HFFc6 (cell line): ENCODE measurements at places on chromosomes 1 and 21. TPM values are rescaled to one million over a fixed set of nuclear protein-coding genes. Genes with fewer than 3 reads are reported as not detected.

TNFRSF8 gene
- 0.07 TPM in 1 of 3 replicates, not detected in the others for total RNA-seq

PROK1 gene
- not detected in 3 replicates for total RNA-seq

DNA sequence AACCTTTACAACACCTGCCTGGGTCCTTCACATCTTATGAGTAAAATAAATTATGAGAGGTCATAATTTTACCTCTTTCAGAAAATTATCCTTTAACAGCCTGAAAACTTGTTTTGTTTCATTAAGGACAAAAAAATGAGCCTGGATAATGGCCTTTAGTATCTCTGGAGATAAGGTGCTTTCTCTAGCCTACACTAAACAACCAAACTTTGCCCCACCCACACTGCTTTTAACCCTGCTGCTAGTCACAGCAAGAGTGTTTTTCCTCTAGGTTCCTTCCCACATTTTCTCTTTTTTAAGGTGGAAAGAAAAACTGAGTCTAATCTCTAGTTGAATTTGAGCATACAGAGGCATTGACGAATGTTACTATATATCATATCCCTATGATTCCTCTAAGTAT, 101.7 kb upstream of the KRTAP19-8 start:
- no peak overlapping the region for H3K4me3 ChIP-seq
- no peak for DNase-seq
- H3K27ac ChIP-seq = no peak overlapping the region
- no peaks in the 10 kb centered on the region for H3K27me3 ChIP-seq

DNA sequence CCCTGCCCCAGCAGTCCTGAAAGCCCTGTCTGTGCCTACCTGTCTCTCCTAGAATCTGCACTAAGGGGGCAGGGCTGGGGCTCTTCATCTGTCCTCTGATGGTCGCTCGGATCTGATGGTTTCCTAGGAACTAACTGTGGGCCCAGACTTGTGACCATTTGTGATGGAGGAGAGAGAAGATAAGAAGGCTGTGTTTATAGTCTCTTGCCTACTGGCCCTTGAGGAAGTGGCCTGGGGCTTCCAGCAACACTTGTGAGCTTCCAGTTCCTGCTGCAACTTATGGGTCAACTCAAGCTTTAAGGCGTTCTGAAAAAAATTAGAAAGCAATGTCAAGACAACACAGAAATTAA, 53.2 kb upstream of the SYNC start:
- H3K27me3 ChIP-seq = peaks cover 3% of the 10 kb centered on the region; the same call in 1 of the 2 replicates
- no peak overlapping the region for H3K27ac ChIP-seq
- H3K4me1 ChIP-seq = peaks cover 20% of the 10 kb centered on the region
- no peak overlapping the region for H3K4me3 ChIP-seq

- H3K36me3 ChIP-seq = no peaks in the 10 kb centered on the region
- no peak for DNase-seq
- H3K27me3 ChIP-seq = peaks cover 6% of the 10 kb centered on the region
Measured at GRCh38 chr1:18237371-18237770, 129.8 kb downstream of the IGSF21 start.

TEX38 gene
- total RNA-seq = not detected in 3 replicates

LIX1L gene
- total RNA-seq = 55.6 to 57.3 TPM (median 56.0 TPM) in 3 replicates

DNA sequence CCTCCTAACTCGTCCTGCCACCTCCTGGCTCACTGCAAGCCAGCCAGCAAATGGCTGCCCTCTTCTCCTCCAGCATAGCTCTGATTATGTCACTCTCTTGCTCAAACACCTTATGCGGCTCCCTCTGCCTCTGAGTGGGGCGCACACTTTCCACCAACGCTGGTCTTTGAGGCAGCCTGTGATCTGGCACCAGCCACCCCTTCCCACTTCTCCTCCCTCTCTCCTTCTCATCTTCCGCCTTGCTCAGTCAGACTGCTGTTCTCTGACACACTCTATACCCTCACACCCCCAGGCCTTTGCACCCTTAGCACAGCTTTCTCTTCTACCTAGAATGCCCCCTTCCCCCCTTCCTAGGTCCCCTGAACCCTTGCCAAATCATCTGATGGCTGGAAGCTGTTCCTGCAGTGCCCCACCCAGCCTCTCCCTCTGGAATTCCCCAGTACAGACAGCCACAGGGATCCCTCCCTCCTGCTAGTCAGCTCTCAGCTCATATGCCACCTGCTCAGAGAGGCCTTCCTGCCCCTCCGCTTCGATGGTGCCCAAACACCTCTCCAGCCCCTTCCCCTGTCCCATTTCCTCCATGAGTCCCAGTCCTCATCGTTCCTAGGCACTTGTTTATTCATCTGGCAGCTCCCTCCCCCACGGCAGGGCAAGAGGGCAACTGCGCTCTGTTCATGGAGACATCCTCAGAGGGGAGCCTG, 21.7 kb upstream of the PEF1 start:
- H3K27me3 ChIP-seq = peaks cover 3% of the 10 kb centered on the region
- peak overlapping the region; percentile 10 for H3K27ac ChIP-seq
- no peak for DNase-seq
- no peak overlapping the region for H3K4me3 ChIP-seq
- peaks cover 26% of the 10 kb centered on the region for H3K4me1 ChIP-seq
- peaks cover 20% of the 10 kb centered on the region for H3K36me3 ChIP-seq

CFHR2 gene
- total RNA-seq = not detected in 3 replicates

GRCh38 chr1:64975127-64975526, 8.8 kb upstream of the JAK1 start:
- H3K27ac ChIP-seq = no peak overlapping the region
- no peak overlapping the region for H3K4me3 ChIP-seq
- H3K27me3 ChIP-seq = peaks cover 7% of the 10 kb centered on the region; the same call in 1 of the 2 replicates
- H3K4me1 ChIP-seq = no peaks in the 10 kb centered on the region

GRCh38 chr1:44620072-44620471, 54.2 kb downstream of the TMEM53 start:
- H3K36me3 ChIP-seq = no peaks in the 10 kb centered on the region
- peaks cover 2% of the 10 kb centered on the region for H3K27me3 ChIP-seq
- peak overlapping the region; percentile 94 for H3K27ac ChIP-seq
- H3K4me3 ChIP-seq = peak overlapping the region; percentile 80
- H3K4me1 ChIP-seq = peaks cover 80% of the 10 kb centered on the region

- peaks cover 17% of the 10 kb centered on the region for H3K4me1 ChIP-seq
- peak overlapping the region; percentile 76 for H3K4me3 ChIP-seq
- no peak overlapping the region for H3K27ac ChIP-seq
Measured at GRCh38 chr1:39672551-39672947, 642 bp upstream of the NT5C1A start.

TCP10L gene
- total RNA-seq = not detected in 2 replicates

DNA sequence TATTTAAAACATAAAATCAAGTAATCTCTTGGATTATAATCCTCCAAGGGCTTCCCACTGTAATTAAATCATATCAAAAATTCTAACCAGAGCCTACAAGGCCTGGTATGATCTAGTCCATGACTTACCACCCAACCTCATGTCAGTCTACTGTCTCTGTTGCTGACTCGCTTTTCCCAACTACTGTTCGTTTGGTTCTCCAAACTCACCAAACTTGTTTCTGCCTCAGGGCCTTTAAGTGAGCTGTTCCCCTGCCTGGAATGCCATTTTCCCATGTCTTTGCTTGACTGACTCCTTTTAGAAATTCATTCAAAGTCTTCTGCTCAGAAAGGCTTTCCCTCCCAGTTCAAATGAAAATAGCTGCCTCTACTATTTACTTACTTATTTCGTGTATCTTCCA, 95.9 kb downstream of the ZC3H11B start:
- no peak overlapping the region for H3K27ac ChIP-seq
- no peaks in the 10 kb centered on the region for H3K36me3 ChIP-seq

RNF223 gene
- total RNA-seq = not detected in 3 replicates

DNA sequence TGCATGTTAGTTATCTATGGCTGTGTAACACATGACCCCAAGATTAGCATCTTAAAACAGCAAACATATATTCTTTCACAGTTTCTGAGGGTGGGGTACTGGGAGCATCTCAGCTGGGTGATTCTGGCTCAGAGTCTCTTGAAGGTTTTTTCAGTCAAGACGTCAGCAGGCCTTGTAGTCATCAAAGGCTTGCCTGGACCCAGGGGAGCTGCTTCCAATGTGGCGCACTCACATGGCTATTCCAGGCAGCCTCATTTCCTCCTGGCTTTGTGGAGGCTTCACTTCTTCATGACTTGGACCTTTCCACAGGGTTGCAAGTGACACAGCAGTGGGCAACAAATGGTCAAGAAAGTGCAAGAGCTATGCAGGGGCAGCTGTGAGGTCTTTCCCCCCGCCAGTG, 114.7 kb downstream of the ACTL8 start:
- H3K4me3 ChIP-seq = no peak overlapping the region
- peaks cover 22% of the 10 kb centered on the region for H3K36me3 ChIP-seq
- no peak overlapping the region for H3K27ac ChIP-seq
- H3K4me1 ChIP-seq = peaks cover 76% of the 10 kb centered on the region

KANK4 gene
- total RNA-seq = not detected in 3 replicates

MAP1LC3C gene
- not detected in 2 replicates for total RNA-seq

DNA sequence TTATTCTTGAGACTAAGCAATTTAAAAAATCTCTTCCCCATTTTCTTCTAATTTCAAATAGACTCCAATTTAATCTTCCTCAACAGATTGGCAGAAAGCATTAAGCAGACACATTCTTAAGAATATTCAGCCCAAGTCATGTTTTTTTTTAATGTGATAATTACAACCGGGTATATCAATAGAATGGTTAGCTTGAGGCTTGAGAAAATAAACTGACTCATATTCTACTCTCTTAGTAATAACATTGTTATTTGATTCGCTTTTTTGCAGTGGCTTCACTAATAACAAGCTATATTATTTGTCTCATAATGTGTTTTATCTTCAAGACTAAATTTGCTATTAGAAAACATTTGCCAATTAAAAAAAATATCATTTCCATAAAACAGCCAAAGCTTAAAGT, 488.6 kb upstream of the RGS18 start:
- H3K27ac ChIP-seq = no peak overlapping the region
- no peaks in the 10 kb centered on the region for H3K27me3 ChIP-seq
- no peaks in the 10 kb centered on the region for H3K36me3 ChIP-seq
- H3K4me3 ChIP-seq = no peak overlapping the region
- H3K4me1 ChIP-seq = no peaks in the 10 kb centered on the region

GRCh38 chr1:230002164-230002803, 64.8 kb upstream of the GALNT2 start:
- H3K36me3 ChIP-seq = no peaks in the 10 kb centered on the region; the same call in 1 of the 2 replicates
- peaks cover 36% of the 10 kb centered on the region for H3K27me3 ChIP-seq
- H3K4me3 ChIP-seq = no peak overlapping the region
- DNase-seq = no peak
- H3K4me1 ChIP-seq = no peaks in the 10 kb centered on the region
